ENCODE measurements at places on chromosomes 12 and 14.
A peak's percentile ranks its signal among the peaks of the same experiment; 100 is the strongest.

DNA sequence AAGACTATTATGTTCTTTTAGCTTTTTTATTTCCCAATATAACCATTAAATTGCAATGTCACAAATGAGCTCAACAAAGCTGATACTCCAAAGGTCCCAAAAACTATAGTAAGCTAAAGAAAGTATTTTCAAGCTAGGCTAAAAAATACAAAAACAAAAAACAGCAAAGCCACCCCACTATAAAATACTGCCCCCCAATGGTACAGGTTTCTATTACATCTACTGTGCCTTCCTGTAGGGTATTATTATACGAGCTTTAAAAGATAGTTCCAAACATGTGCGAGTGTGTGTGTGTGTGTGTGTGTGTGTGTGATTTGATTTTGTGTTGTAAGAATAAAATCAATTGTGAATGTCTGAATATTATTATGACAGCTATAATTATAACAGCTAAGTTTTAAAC, 1.1 kb downstream of the IFNG start:
- DNase-seq: no peak

DNA sequence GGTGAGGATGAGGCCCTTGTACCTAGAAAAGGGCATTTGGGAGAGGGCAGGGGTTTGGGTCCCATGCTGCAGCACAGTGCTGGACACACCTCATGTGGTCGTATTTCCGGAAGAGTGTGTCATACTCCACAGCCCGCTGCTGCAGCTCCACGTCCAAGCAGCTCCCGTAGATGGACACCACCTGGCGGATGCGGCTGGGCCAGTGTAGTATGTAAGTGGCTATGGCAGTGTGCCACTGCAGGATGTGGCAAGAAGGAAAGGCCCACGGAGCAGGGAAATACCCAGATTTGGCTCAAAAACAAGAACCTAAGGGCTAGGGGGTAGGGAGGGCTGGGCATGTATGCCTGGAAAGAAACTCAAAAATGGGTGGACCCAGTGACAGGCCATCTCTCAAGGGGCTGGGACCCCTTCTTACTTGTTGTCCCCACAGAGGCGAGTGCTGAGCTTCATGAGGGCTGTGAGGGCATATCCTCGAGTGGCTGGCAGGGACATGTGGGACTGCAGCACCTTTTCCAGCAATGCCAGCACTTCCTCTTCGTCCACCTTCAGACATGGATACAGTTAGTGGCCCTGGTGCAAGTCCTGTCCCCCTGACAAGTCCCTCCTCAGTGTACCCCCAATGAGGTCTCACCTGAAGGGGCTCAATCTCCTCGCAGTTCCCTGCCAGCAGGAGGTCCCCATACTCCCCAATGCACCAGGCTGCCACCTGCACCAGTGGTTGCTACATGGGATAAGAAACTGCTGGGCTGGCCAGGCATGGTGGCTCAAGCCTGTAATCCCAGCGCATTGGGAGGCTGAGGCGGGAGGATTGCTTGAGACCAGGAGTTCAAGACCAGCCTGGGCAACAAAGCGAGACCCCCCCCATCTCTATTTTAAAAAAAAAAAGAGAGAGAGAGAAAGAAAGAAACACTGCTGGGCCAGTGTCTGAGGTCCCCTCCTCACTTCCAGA, 5.4 kb downstream of the AP1G2 start:
- DNase-seq: peak; percentile 45

GRCh38 chr12:104133866-104134265, 4.1 kb downstream of the NFYB start:
- DNase-seq: no peak

- no peak for DNase-seq
These were observed 16.5 kb downstream of the PUS7L start for GRCh38 chr12:43742106-43742505.

DNA sequence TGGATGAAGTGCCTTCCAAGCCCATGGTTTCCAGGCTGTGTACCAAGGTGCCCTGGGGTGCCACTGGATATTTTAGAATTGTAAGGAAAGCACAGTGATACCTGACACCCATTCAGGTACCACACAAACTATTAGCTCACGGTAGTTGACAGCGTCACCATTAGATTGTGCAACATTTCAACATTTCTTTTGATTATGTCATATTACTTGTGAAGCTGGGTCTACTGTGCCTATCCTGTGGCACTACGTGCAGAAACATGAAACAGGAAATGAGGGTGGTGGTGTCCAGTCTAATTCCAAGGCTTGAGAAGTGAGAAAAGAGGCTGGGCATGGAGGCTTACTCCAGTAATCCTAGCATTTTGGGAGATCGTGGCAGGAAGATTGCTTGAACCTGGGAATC, 75.5 kb upstream of the CPM start:
- no peak for DNase-seq
